ENCODE measurements at places on chromosomes 7 and 10.

DNA sequence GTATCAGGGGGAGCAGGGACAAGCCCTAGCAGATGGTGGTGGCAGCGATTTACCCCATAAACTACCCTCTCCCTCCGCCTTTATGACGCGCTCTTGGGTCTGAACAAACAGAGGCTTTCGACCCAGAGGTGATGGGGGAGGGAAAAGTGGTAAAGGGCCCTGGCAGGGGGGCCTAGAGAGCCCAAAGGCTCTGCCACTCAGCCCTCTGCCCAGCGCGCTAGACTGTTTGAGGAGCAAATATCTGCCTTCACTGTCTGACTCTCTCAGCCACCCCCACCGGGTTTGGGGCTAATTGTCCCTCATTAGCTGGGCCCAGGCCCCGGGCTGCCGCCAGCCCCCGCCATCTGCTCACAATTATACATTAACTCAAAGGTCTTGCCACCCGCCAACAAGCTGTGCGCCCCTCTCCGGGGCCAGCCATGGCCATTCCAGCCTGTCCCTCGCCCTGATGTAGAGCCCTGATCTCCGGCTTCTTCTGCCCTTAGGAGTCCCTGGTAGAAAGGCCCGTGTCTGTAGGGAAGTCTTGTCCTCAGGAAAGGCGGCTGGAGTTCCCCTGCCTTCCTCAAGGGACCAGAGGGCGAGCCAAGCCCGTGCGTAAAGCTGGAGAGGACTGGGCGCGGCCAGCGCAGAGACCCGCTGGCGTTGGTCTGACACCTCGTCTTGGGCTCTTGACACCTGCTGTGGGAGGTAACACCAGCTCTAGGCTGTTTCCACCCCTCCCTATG lies 1.9 kb upstream of the PAX4 start:
- no peak for DNase-seq

GRCh38 chr7:118870187-118870586 lies 645.7 kb downstream of the ANKRD7 start:
- no peak for DNase-seq

DNA sequence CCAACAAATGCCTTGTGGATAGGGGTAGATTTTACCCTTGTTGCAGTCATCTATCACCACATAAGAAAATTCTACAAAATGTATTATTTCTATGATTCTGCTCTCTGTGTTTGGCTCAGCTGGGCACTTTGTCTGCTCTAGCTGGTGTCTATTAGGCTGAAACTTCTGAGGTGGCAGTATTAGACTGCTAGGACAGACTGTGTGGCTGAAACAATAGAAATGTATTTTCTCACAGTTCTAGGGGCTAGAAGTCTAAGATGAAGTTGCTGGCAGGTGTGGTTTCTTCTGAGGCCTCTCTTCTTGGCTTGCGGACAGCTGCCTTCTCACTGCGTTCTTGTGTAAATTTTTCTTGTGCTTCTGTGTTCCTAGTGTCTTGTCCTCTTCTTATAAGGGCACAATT lies 1139.6 kb upstream of the LRRTM3 start:
- no peak for DNase-seq

DNA sequence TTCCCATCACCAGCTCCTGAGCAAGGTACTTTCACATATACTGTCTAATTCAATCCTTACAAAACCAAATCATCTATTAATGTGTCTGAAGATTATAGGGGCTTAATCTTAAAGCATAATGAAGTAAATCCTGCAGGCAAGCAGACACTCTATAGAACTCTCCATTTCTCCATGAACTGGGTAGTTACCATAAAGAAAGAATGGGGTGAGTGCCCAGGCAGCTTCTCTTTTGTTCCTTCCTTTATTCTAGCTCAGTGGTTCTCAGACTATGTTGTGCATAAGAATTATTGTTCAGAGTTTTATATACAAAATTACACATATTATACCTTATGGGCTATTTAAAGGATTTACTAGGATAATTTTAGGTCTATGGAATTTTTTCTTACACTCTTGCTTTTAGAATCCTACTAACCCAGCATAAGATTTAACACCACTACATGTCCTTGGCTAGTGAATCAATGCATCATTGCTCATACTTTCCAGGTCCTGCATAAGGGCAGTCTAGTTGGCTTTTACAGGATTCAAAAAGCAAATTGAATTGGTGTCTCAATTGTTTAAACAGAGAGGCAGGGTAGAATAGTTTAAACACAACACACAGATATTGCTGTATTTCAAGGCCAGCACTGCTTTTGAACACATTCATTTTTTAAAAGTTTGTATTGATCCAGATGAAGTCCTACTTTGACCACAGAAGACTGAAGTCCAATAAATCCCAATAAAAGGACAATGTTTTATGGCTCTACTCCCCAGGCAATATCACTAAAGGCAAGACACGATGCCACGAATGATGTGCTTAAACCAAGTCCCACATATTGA lies 12.9 kb downstream of the SGCE start:
- DNase-seq, result no peak

DNA sequence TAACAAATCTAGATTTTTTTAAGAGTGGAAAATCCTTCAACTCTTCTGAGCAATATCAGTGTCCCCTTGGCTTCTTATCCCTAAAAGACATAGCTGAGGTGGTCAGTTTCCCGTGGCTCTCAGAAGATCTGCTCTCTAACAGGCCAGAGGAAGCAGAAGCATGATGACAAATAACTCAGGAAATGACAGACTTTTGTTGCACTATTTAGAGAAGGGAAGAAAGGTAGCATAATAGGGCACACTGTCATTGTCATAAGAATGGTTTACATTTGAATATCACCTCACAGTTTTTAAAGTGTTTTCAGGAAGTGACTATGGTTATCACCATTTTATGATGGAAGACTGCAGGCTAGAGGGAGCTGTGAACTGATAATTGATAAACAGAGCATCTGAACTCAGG lies 33.6 kb upstream of the RAPGEF5 start:
- DNase-seq, result no peak

DNA sequence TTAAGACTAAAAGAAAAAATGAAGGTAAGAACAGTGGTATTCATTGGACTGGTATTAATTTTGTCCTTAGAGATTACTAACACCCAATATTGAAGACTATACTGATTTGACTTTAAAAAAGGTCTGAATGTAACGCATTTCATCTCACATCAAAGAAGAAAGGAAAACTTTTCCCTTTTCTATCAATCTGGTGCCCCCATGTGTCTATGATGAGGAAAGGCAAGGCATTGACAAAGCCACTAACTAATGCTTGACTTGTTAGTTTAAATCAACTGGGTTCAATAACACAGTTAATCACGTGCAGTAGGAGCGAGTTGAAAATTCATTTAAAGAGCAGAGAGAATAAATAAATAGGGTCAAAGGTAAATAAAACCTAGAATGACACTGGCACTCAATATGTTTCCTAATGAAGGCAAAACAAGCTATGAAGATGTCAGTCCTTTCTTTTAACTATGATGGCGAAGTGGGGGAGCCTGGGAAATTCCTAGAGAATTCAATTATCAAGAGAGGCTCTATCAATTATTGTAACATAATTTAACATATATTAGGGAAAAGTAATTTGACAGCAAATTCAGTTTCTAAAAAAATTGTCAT lies 180.9 kb downstream of the ANK3 start:
- no peak for DNase-seq

- no peak for DNase-seq
These were observed 39.4 kb downstream of the ABLIM1 start for GRCh38 chr10:114618722-114619121.

- no peak for DNase-seq
These were observed 124.2 kb downstream of the TES start for GRCh38 chr7:116334555-116334954.

DNA sequence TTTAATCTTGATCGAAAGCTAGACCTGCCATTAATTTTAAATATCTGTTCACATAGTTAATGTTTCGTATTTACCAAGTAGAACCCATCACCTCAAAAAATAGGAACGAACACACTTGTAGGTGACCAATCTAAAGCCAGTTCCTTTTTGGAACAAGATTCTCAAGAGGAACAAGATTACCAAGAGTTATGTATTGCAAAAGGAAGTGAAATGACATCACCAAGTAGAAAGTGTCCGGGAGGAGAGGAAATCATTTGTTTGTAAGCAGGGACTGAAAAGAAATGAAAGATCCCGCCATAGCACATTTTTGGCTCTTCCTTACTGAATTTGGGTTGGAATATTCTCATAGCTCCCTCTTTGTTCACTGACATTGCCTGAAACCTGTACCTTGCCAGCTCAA lies 1200.5 kb downstream of the SORCS1 start:
- DNase-seq, result no peak

GRCh38 chr10:112811741-112812551 lies 138.1 kb upstream of the TCF7L2 start:
- DNase-seq, result no peak

DNA sequence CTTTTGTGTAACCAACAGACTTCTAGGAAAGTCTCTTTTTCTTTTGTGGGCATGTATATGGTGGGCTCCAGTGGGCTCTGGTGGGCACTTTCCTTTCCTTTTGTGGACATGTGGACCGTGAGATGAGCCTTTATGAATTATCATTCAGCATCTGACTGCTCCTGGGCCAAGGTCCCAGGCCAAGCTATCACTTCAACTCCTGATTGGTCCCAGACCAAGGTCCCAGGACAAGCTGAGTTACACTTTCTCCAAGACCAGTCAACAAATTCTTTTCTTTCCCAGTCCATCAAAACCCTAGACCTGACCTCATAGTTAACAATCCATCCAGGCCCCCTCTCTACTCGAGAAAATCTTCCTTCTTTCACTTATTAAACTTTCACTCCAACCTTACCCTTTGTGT lies 1.0 kb downstream of the AKR1C8 start:
- DNase-seq, result no peak

DNA sequence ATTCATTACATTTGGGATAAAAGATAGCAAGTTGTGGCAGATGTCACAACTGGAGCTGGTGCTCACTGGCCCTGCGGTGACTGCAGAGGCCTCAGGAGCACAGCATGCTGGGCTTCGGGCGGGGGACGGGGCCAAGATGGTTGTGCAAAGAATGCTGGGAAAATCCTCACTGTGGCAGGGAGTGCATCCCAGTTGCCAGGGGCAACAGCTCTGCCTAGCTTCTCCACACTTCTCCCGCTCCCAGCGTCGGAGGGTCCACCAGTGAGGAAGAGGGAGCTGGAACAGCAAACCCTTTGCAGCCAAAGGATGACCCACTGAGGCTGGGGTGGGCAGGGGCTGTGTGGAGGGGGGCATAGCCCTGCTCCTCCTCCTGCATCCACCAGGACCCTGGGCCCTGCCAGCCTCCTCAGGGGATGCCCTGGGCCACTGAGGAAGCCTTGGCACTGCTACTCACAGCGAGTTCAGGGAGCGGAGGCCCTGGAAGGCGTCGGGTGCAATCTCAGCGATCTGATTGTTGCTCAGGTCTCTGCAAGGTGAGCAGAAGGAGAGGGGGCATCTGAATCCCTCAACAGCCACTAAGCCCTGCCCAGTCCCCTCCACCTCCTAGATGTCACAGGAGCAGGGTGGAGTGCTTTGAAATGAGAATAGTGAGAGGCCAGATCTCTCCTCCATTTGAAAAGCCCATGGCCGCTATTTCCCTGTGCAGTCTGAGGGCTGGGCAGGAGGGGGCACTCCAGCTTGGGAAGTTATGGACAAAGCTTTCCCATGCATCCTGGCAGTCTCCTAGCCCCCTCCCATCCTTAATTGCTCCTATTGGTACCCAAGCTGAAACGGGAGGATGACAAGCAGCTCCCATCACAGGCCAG lies 126.5 kb downstream of the SLIT1 start:
- no peak for DNase-seq

- DNase-seq, result no peak
These were observed 7.3 kb downstream of the MMP21 start for GRCh38 chr10:125768219-125768855.

DNA sequence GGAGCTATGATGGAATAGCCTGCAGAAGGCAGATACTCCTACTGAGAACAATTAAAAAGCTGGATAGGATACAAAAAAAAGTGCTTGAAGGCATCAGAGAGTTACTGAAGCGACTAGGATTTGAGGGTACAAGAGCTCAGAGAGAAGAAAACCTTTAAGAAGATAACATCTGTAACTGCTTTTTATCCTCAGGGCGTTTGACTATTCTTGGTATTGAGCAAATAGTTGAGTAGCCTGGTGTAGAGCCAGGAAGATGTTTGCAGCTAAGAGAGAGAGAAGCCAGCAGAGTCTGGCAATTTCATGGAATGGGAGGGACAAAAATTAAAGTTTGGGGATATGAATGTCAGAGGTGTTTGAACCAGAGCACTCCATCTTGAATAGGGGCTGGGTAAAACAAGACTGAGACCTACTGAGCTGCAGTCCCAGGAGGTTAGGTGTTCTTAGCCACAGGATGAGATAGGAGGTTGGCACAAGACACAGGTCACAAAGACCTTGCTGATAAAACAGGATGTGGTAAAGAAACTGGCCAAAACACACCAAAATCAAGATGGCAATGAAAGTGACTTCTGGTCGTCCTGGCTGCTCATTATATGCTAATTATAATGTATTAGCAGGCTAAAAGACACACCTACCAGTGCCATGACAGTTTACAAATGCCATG lies 428.8 kb downstream of the SH2D4B start:
- no peak for DNase-seq

- no peak for DNase-seq
These were observed 229.7 kb upstream of the PITRM1 start for GRCh38 chr10:3402187-3402751.

DNA sequence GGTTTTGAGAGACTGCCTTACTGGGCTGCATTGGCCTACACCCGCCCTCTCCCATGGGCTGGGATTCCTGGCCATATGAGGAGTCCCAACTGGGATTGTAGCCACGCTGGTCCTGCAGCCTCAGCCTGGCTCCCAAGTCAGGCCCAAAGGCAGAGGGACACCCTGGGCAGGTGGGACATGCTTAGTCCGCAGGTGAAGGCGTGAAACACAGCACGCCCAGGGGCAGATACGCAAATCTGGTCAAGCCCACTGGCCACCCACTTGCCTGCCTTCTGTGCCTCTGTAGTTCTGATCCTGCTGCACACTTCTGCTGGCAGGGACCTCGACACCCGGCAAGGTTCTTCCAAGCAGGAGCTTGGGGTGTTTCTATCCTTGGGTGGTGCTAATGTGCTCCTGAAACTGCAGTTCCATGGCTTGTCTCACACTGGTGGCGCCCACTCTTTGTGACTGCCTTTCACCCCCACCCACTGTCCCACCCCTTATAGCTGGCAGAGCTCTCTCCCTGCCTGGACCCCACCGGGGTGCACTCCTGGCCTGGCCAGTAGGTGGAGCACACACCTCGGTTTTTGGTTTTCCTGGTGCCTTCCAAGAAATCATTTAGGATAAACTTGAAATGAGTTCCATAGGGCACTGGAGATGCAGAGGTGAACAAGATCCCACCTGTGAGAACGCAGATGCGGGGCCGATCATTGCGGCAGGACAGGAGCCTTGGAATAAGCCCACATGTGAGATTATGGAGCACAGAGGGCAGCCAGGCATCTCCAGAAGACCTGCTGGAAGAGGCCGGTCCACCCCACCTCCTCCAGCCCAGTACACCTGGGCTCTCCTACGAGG lies 47.9 kb downstream of the MKI67 start:
- DNase-seq, result no peak

- no peak for DNase-seq
These were observed 39.8 kb downstream of the ZEB1 start for GRCh38 chr10:31358688-31359330.

- no peak for DNase-seq
These were observed 68.1 kb upstream of the LEP start for GRCh38 chr7:128172963-128173362.
